ENCODE measurements at places on chromosomes 6 and 20.

- DNase-seq: no peak
These were observed 7.5 kb upstream of the FOXP4 start for GRCh38 chr6:41538556-41539182.

GRCh38 chr6:85404564-85405174 is 45.2 kb upstream of the NT5E start:
- DNase-seq: no peak

DNA sequence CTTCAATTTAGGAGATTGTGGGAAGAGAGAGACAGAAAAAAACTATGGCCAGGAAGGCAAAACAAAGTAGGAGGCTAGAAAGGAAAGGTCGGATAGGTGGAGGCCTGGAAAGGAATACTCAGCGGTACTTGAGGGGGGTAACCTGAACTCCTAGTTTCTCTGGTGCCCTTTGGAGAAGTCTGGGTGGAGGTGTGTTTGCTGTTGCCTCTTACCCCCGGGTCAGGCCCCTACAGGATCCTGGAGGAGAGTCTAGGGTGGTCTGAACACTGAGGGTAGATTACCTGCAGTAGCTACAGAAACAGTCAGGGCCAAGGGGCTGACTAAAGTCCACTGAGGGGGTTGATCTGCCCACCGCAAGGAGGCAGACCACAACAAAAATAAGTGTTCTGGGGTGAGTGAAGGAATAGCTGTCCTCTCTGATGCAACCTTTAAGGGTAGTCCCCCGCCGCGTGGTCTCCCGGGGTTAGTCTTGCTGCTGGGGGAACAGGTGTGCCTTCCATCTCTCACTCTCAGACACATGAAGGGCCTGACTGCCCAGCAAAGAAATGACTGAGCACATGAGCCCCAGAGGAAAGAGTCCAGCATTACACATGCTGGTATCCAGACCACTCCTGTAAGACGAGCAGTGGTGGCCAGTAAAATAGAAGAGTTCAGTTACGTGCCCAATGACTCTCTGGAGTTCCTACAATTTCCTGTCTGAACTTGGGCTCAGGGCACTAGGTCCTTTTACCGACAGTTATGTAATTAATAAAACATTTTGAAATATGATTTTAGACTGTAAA is 59.5 kb downstream of the MTHFD1L start:
- no peak for DNase-seq

DNA sequence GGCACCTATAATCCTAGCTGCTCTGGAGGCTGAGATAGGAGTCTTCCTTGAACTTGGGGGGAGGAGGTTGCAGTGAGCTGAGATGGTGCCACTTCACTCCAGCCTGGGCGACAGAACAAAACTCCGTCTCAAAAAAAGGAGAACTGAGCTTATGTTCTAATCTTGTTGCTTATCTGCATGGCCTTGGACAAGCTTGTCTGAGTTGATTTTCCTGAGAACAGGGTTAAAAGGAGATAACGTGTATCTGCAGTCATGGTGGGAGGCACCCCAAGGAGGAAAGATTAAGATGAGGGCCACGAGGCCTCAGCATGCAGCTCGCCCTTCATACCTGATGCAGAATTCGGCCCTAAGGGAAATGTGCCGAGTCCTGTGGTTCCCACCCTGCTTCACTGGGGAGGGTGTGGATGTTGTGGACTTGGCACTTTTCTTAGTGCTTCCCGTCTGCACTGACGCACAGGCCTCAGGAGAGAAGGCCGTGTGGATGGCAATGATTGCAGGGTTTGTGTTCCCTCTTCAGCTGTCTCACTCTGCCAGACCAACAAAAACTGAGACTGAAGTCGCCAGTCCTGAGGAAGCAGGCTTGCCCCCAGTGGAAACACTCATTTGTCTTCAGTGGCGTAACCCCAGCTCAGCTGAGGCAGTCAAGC is 56.3 kb downstream of the EZR start:
- DNase-seq: no peak

GRCh38 chr20:39645131-39645530 is 683.0 kb downstream of the DHX35 start:
- DNase-seq: no peak

GRCh38 chr6:45697605-45698004 is 318.1 kb downstream of the CLIC5 start:
- DNase-seq: no peak

GRCh38 chr6:160221423-160221822 is 37.2 kb downstream of the SLC22A2 start:
- no peak for DNase-seq

GRCh38 chr6:170436209-170436809 is 116.8 kb downstream of the PSMB1 start:
- no peak for DNase-seq

GRCh38 chr20:722822-723644 is 45.3 kb downstream of the SLC52A3 start:
- no peak for DNase-seq

- DNase-seq: no peak
These were observed 5.6 kb upstream of the PLCG1 start for GRCh38 chr20:41131594-41132387.

DNA sequence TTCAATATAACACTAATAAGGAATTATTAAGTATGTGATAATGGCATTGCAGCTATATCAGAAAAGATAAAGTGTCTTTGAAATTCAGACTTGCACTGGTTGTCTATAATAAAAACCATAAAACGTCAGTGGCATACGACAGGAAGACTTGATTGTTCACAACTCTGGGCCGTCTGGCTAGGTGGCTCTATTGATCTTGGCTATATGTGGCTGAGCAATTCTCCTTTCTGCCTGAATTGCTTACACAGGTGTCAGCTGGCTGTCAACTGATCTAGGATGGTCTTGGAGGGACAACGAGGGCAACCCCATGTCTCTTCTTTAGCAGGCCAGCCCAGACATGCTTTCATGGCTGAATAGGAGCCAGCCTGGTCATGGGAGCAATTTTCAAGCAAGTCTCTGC is 359.1 kb downstream of the QKI start:
- no peak for DNase-seq

GRCh38 chr6:21071780-21072468 is 521.6 kb upstream of the SOX4 start:
- DNase-seq: no peak

- DNase-seq: no peak
These were observed 17.8 kb downstream of the ANKS1A start for GRCh38 chr6:34906826-34907225.

- DNase-seq: no peak
These were observed 677 bp upstream of the ZNF341 start for GRCh38 chr20:33730946-33731692.

DNA sequence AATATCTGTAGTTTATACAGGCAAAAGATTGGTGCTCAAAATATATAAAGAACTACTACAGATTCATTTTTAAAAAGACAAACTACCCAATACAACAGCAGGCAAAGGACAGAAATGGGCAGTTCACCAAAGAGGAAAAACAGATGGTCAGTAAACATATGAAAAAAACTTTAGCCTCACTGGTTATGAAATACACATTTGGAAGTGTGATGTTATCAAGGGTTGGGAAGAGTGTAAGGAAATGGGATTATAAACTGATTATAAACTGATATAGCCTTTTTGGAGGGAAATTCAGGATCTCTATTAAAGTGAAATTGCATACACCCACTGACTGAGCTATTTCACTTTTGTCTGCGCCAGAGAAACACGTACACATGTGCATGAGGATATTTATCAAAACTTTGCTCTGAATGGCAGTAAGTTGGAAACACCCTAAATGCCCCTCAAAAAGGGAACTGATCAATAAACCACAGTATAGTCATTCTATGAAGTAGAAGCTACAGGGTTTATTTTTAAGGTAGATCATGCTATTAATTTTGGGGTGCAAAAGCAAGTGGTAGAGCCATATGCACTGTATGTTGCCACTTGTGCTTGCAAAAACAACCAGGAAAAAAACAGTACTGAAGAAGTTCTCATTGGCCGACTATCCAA is 32.2 kb upstream of the ARFGEF2 start:
- DNase-seq: no peak

- no peak for DNase-seq
These were observed 115.0 kb downstream of the OGFRL1 start for GRCh38 chr6:71403422-71404134.

- DNase-seq: no peak
These were observed 88.6 kb downstream of the LINC00237 start for GRCh38 chr20:21017528-21018085.

GRCh38 chr6:17354700-17355403 is 38.5 kb upstream of the CAP2 start:
- no peak for DNase-seq

DNA sequence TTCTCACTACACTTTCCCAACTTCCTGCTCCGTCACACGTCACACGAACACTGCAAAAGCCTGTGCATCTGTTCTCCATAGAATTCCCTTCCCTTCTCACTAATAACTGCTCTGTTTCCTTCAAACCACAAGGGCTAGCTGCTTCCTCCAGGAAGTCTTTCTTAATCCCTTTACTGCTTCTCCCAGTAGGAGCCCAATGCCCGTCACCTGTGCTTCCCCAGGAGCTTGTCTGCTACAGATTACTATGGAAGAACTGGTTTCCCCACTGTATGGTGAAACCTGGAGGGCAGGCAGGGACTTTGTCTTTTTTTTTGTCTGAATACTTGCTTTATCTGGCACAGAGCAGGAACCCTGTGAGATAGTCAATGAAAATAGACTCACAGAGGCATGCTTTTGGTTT is 444.7 kb upstream of the MAP3K7 start:
- no peak for DNase-seq

DNA sequence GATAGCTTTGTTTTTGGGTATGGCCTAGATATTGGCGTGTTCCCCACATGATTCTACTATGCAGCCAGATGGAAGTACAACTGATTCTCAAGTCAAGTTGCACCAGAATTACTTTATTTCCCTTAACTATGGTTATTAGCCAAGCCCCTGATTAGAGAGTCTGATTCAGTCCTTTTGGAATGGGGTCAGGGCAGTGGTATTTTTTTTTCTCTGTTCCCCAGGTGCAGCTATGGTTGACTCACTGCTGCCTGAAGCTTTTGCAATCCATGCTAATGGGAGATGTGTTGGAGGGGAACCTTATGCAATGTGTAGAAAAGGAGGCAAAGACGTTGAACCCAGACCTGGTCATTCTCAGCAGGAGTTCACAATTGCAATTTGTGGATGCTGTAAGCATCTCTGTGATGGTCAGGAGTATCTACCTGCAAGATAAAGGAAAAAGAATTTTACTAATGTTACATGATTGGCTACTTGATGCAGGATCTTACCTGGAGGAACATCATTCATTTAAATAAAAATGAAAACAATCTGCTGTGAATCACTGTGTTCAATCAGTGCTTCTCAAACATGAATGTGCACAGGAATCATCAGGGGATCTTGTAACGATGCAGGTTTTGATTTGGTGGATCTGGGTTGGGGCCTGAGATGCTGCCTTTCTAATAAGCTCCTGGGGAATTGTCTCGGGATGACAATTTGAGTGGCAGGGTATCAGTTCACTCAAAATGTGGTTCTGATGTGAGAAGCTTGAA is 49.4 kb downstream of the PFDN4 start:
- DNase-seq: no peak

- no peak for DNase-seq
These were observed 8.6 kb upstream of the GABBR1 start for GRCh38 chr6:29641430-29642148.

DNA sequence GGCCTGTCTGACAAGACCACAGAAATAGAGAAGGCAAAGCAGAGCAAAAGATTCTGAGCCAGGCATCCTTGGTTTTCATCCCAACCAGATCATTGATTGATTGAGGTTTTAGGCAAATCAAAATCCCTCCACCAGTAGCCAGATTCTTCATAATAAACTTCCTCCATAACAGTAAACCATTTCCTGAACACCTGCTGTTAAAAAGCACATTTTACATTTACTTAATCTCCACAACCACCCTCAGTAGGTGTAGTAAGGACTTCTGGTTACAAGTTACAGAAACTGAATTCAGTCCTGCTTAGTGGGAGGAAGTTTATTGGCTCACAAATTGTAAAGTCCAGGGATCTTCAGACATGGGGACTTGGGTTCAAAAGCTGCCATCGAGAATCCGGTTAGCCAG is 28.3 kb downstream of the EIF2S2 start:
- no peak for DNase-seq

GRCh38 chr6:33620158-33620855 is 815 bp upstream of the ITPR3 start:
- DNase-seq: no peak

GRCh38 chr20:15716256-15716655 is 857.0 kb downstream of the KIF16B start:
- DNase-seq: no peak

GRCh38 chr6:108565091-108565766 is 4.5 kb downstream of the FOXO3 start:
- DNase-seq: no peak

- no peak for DNase-seq
These were observed 33.1 kb downstream of the TMEM14A start for GRCh38 chr6:52704060-52704459.

DNA sequence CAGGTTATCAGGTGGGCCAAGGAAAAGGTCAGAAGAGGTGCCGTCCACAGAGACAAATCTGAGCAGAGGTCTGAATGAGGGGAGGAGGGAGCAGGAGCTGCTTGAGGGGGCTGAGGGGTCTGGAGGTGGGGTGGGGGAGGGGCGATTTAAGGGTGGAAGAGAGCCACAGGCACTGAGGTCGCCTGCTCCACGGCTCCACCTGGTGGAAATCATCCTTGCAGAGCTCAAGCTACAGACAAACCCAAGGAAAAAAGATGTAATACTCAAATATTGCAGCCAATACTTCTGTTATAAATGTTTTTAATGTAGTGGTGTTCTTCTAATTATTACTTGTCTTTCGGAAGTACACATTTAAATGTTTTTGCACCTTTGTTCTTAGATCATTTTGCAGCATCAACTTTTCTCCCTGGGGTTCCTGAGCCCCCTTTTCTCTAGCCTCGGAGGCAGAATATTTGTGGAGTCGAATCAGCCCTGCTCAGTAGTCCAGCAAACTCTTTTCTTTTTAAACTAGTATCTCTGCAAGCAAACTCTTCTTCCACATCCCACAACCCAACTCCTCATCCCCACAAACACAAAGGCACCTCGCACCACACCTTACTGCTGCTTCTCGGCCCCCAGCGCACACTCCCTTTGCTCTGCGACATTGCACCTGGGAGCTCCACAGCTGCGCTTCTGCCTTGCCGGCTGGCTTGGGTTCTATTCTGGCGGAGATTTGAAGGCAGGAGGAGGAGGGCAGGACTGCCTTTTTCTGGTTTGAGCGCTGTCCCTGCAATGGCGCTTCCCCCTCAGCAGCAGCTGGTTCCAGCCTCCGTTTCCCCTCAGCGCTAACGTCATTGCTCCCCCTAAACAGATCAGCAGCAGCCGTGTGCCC is 51.0 kb upstream of the TFAP2A start:
- no peak for DNase-seq

DNA sequence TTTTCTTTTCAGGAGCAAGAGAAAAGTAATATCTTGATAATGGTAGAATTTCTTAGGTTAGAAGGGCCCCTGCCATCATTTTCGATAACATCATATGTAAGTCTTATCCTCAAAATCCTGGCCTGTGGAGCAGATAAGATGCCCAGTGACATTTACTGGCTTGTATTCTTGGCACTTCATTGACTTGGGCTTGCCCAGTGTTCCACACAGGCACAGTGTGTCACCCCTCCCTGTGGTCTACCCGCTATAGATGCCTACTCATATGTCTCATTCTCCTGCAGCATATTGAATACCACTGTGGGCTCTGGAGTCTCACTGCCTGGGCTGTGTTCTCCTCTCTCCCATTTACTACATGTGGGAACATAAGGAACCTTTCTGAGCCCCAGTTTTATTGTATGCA is 105.0 kb downstream of the GRM1 start:
- no peak for DNase-seq

GRCh38 chr20:16761305-16761829 is 13.2 kb downstream of the OTOR start:
- DNase-seq: peak; percentile 27

GRCh38 chr6:138370631-138371451 is 6.9 kb upstream of the SMIM28 start:
- no peak for DNase-seq

- DNase-seq: no peak
These were observed 60.2 kb upstream of the GATA5 start for GRCh38 chr20:62535964-62536363.

Measured in anterior cingulate cortex (tissue), 58 donors.